ENCODE measurements at places on chromosomes 6 and 20.

DNA sequence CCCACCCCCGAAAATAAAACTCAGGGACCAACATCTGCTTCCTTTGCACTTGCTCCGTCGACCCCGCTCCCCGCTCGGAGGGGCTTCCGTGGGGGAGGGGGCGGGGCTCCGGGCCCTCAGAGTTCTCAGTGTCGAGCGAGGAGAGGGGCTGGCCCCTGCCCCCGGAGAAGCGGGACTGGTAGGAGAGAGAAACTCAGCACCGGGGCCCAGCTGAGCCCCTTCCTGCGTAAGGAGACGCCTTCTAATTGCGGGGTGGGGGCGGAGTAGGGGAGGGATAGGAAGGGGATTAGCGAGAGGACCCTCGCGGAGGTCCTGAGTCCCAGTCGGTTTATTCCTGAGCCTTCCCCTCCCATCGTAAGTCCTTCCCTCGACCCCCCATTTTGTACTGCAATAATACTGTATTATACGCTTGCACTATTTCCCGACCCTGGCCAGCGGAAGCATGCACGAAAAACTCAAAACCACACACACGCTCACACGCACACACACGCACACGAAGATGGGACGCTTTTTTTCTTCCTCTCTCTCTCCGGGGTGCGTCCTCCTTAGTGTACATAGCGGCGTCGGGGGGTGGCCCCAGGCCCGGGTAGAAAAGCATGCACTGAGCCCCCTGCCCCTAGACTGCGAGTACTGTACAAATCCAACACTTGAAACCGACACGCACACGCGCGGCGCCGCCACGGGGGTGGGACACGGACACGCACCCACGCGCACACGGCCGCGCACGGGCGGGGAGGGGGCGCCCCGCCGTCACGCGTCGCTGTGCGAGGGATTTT is 22.1 kb upstream of the SLC22A7 start:
- no peak for DNase-seq

GRCh38 chr6:8069151-8069550 is 5.0 kb upstream of the BLOC1S5 start:
- DNase-seq: no peak

GRCh38 chr20:62762801-62763368 is 33.4 kb upstream of the MRGBP start:
- DNase-seq: no peak

DNA sequence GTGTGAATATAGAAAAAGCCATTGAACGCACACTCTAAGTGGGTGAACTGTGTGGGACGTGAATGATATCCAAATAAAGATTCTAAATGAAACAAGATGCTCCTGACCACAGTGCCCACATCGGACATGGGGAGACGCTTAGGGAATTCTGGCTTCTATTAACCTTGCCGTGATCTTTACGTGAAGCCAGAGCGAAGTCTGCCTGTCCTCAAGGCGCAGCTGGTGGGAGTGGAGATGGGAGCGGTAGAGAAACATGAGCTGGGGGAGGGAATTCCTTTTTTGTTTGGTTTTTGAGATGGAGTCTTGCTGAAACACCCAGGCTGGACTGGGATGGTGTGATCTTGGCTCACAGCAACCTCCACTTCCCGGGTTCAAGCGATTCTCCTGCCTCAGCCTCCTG is 46.0 kb downstream of the VSTM2L start:
- DNase-seq: no peak

DNA sequence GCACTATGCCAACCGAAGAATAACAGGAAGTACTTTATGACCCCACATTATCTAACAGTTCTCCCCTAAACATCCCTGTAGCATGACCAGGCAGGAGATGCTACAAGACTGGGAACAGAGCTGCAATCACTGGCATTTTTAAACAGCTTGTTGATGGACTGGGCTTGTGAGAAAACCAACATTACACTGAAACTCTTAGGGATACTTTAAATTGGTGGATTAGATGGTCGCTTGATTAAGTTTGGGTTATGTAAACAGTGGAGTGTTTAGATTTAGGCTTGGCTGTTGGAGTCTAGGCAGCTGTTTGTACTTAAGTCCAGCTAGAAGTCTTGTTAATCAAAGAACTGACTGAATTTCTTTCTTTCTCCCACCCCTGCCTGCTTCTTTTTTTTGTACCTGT is 234.1 kb upstream of the BMP2 start:
- DNase-seq: no peak

- DNase-seq: no peak
Measured at GRCh38 chr6:36038120-36038876, 10.7 kb downstream of the MAPK14 start.

- no peak for DNase-seq
Measured at GRCh38 chr6:158361068-158361467, 48.8 kb downstream of the TULP4 start.

GRCh38 chr20:46220455-46221207 is 87.7 kb downstream of the CDH22 start:
- DNase-seq: no peak

GRCh38 chr20:11155156-11155756 is 481.5 kb upstream of the JAG1 start:
- DNase-seq: no peak

DNA sequence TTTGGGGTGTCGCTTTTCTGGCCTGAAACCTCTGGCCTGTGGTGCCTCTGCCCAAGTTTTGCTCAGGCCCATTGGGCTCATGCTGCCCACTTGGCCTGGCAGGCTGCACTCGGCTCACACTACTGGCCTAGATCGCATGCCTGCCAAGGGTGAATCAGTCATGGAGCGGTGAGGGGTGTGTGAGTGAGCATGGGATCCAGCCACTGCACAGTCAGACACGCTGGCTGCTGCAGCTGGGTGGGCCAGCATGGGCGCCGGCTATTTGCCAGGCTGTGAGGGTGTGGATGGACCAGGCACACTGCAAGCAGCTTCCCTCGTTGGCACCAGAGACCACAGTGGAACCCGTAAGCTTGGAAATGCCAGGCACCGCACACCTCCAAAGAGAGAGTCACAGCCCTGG is 145.4 kb upstream of the CNR1 start:
- DNase-seq: no peak

GRCh38 chr20:50727792-50728485 is 3.4 kb upstream of the PARD6B start:
- DNase-seq: no peak

GRCh38 chr6:18414116-18414515 is 27.0 kb downstream of the RNF144B start:
- DNase-seq: no peak

DNA sequence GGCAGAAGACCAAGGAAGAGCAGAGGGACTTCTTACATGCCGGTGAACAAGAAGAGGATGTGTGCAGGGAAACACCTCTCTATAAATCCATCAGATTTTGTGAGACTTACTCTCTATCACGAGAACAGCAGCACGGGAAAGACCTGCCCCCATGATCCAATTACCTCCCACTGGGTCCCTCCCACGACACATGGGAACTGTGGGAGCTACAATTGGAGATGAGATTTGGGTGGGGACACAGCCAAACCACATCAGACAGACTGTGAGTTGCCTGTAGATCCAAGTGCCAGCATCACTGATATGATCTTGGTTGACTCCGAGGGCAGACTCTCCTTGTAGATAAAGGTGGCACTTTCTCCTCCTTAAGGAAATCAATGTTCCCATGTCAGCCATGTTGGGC is 414.8 kb upstream of the JARID2 start:
- DNase-seq: no peak

GRCh38 chr6:89509777-89510281 is 76.9 kb downstream of the ANKRD6 start:
- DNase-seq: no peak

- DNase-seq: no peak
Measured at GRCh38 chr6:47603995-47604394, 94.4 kb upstream of the ADGRF4 start.

- no peak for DNase-seq
Measured at GRCh38 chr20:10777710-10778109, 103.9 kb upstream of the JAG1 start.

DNA sequence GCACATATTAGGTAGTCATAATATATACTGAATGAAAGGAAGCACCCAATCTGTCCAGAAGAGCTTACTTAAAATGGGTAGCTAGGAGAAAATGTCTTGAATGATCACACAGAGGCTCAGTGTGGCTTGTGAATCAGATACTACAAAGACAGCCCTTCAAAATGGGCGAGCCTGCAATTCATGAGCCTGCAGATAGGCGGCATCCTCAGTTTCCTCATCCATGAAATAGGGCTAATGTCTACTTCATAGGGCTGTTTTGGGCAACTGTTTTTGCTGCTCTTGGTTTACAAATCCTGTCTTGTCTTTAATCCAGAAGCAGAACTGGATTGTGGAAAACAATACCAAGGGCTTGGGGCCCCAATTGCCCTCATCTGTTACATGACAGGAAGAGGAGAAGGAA is 129.3 kb upstream of the KCNK16 start:
- no peak for DNase-seq

- DNase-seq: no peak
Measured at GRCh38 chr6:100152201-100152600, 158.2 kb upstream of the MCHR2 start.

DNA sequence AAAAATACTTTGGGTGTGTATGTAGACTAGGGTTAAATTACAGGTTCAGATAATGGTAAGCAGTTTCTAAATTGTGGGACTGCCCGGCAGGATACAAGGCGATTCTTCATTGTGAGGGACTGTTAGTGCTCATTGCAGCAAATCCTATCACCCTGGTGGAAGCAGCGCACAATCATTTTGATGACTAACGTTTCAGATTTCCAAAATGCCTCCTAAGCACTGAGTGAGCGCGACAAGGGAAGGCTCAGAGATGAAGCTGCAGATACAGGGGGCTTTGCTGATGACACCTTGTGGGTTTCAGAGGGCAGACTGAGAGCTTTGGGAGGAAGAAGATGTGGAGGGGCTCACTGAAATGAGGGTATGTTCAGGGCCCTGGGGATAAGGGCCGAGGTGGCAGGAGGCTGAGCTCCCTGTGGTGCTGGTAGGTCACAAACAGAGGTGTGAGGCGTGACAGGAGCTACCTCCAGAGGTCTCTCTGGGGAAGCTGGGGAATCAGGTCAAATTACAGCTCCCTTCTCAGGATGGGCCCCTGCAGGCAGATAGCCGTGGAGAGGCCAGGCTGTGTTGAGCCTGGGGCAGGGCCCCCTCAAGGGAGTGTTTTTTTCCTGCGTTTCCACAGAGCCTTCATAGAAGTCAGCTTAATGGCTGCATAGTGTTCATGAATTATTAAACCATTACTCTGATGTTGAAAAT is 84.5 kb upstream of the FYN start:
- no peak for DNase-seq

DNA sequence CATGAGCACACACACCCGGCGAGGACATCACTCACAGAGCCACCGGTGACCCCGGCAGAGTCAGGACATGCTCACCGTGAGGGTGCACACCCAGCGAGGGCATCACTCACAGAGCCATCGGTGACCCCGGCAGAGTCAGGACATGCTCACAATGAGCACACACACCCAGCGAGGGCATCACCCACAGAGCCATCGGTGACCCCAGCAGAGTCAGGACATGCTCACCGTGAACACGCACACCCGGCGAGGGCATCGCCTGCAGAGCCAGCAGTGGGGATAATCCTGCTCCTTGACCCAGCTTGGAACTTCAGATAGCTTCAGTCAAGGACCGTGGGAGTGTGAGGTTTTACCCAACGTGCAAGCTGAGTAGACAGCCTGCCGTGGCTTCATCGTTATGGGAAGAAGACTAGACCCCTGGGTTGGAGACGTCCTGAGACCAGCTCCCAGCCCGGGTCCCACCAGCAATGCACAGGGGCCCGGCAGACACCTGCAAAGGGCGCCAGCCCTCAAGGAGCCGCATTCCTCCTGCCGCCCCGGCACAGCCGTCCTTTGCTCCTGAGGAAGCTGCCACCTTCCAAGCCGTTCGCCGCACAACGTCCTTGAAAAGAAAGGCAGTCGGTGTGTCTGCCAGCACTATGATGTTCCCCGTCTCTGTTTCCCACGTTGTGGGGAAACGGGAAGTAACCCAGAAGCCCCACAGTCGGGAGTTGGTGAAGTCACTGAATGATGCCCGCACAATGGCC is 192.3 kb downstream of the DLL1 start:
- no peak for DNase-seq

- no peak for DNase-seq
Measured at GRCh38 chr6:41625442-41625841, 12.8 kb upstream of the MDFI start.

DNA sequence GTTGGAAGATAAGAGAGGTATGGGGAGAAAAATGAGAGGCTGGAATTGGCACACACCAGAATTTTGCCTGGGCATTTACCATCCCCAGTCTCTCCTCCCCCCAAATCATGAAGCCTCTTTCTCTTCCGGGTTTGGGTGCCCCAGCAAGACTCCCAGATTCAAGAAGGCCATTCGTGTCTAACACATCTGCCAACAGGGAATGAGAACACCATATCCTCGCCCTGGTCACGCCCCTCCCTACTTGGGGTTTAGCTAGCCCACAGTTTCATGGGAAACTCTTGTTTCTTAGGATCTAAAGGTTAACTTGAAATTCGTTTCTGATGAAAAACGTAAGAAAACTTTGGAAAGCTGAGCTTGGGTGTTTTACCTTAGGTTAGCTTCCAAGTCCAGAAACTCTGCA is 105.5 kb upstream of the TMEM170B start:
- no peak for DNase-seq

DNA sequence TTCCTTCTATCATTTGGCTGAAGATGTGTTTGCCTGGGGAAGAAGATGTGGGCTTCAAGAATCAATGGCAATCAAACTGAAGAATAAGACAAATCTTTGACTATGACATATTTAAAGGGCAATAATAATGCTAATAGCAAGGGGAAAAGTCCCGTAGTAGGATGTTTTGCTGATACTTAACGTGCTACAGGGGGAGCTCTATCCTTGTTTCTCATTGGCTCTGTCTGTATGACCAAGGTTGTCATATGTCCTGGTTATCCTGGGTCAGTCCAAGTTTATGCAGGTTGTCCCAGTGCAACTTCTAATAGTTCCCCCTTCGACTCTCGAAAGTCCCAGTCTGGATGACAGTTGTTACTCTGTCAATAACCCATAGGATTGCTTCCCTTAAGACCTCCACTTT is 321.3 kb downstream of the DHX35 start:
- DNase-seq: no peak

GRCh38 chr6:2448826-2449571 is 203.6 kb upstream of the GMDS start:
- DNase-seq: no peak

DNA sequence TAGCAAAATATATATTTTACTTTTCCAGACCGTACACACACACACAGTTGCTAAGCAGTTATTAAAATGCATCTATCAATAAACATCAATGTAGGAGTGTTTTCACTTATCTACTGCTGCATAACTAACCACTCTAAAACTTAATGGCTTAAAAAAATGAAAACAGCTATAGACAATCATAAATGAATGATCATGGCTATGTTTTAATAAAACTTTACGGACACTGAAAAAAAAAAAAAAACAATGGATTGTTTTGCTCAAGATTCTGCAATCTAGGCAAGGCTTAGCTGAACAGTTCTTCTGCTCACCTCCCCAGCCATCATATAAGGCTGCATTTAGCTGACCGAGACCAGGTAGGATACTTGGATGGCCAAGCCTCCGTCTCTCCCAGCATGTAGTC is 125.4 kb upstream of the CCDC28A start:
- DNase-seq: no peak

Data from cortex of kidney (tissue), 1 donor.